Activated CD4-positive, alpha-beta T cell treated with anti-CD3 and anti-CD28 coated beads, Interleukin-2, amount 10 ng/mL, durations not matched to agents 24 days and 14 days (primary cell): ENCODE measurements at places on chromosomes 7 and 10.

GRCh38 chr10:7488418-7488829 is 77.6 kb upstream of the SFMBT2 start:
- DNase-seq: no peak

DNA sequence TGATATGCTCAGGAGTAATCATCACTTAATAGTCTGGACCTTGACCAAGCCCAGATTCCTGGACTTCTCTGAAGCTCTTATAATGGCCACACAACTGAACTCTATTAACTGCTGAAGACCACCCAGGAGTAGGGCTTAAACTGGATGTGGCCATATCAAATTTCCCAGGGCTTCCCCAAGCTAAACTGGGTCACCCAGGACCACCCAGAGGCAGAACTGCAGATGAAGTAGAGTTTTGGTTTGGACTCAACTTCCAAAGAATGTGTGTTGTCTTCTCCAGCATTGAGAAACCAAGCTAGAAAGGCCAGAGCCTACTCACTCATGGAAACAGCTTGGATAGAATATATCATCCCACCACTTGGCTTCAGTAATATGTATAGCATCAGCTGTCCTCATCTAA is 358.2 kb upstream of the MEOX2 start:
- DNase-seq: no peak

DNA sequence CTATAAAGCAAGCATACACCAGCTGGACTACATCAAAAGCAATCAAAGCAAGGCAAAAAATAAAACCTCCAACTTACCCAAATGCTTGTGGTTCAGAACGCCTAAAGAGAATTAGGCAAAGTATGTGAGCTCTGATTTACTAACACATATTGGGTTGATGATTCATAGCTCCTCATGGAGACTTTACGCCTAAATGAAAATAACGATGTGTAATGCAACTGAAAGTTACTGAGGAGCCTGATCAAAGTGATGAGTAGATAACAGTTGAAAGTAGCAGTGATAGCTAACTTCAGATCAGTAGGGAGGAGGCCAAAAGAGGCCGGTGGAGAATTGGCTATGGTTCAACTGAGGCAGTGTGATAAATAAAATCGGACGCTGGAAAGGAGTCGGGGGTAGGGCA is 85.0 kb downstream of the MPP7 start:
- no peak for DNase-seq

- DNase-seq: peak; percentile 93
These were observed at the start of gene BAG3 for GRCh38 chr10:119650692-119651513. TSS of gene BAG3 (plus strand) at chr10:119651380. CDS start at chr10:119651676, 296 bp downstream.

- DNase-seq: no peak
These were observed 89.6 kb downstream of the VTI1A start for GRCh38 chr10:112536663-112537062.
